Daoy (cell line): ENCODE measurements at places on chromosomes 11 and 22.
A peak's percentile ranks its signal among the peaks of the same experiment; 100 is the strongest.

GRCh38 chr11:73812234-73812633, 24.6 kb downstream of the MRPL48 start:
- DNase-seq = no peak

DNA sequence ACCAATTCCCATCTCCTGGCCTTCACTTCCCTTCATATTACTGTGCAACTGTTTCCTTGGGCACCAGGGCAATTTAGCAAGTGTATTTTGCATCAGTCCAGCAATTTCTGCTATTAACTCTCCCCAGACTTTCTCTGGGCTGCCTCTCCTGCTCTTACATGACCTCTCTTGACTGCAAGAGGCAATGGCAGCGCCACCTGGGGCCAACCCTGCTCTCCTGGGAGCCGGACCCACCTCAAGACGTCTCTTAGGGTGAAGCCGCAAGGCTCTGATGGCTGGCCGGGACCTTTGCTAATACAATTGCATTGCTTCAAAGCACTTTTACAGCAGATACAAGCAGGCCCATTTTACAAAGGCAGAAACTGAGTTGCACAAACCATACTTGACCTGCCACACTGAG, 360.2 kb downstream of the CADM1 start:
- DNase-seq = no peak

DNA sequence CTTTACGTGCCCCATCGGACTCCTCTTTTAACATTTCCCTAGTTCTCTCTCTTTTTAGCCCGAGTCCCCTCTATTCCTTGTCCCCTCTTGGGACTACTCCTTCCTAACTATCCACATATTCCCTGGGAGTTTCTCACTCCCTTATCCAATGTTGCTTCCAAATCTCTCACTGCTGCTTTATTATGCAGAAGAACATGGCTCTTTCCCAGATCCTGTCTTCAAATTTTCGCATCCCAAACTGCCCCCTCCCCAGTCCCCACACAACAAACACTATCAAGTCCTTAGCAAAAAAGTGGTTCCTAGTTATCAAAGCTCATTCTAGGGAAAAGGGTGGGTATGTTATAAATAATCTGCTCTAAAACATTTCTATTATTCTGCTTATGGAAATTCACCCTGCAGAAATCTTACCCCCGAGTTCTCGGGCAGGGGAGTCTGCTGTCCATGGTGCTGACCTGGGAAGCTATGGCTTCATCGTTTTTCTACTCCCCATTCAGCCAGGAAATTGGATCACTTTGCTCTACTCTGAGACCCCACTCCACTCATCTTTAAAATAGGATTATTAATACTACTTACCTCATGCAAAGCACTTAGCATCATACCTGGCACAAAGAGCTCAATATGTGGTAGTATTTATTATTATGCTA, 393.5 kb downstream of the BUD13 start:
- DNase-seq = peak; percentile 36

DNA sequence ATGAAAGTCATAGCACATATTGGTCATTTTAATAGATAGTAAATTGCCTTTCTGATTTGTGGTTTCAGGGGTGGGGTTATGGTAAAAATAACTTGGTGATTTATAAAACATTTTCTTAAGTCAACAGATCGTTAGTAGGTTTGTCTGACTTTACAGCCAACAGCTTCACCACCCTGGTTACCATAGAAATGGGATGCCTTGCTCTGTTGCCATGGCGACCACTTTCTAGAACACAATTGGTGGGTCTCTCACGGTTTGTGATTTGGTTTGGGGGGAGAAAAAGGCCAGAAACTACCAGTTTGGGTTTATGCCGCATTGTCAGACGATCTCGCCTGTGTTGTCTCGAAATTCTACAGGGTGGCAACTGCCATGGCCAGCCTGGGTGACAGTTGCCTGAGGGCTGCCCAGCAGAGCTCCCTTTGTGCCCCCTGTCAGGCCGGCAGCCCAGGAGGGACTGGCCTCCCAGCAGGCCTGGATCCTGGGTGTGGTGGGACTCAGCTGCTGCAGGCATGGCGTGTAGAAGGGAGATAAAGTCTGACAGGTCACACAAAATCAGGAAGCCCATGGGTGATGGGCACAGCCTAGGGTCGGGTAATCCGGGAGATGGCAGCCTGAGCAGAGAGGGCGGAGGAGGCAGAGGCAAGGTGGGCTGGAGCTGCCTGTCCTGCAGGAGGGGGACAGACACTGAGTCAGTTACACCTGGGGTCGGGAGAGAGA, 30.9 kb downstream of the KCNC1 start:
- DNase-seq = no peak

GRCh38 chr22:26740253-26740652, 82.9 kb downstream of the MIAT start:
- DNase-seq = no peak

- peak; percentile 44 for DNase-seq
These were observed 40.2 kb downstream of the DIXDC1 start for GRCh38 chr11:111977146-111978027.

DNA sequence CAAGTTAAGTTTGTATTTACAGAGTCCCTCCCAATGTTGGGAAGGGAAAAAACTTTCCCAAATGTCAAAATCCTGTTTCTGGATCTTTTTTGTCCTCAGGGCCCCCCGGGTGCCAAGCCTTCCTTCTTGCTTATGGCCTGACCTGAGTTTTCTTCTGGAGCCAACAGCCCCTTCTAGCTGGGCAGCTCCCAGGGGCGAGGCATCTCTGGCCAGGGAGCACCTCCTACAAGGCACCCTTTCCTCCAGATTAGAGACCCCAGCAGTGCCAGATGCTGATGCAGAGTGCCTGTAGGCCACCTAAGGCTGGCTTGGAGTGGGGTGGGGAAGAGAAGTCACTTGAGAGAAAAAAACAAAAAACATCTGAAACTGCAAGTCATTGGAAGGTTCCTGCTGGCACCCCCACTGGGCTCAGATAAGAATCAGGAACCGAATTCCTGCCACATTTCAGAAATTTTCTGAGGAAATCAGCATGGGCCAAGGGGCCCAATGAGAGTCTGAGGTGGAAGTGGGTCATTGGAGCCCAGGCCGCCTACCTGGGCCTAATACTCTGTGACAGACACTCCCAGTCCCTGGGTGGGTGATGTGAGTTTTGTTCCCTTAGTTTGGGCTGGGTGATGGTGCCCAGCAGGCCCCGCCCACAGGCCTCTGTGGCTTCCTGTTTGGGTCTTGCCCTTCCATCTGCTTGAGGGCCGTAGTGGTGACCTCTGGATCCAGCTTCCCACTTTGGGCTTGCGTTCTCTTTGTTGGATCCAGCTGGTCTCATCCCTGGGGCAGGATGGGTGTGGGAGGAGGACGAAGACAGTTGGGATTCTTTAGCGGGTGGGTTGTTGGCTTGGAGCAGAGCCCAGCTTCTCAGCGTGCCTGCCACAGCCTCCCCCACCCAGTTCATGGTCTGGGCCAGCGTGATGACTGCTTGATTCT, 40.6 kb downstream of the PARVA start:
- no peak for DNase-seq

DNA sequence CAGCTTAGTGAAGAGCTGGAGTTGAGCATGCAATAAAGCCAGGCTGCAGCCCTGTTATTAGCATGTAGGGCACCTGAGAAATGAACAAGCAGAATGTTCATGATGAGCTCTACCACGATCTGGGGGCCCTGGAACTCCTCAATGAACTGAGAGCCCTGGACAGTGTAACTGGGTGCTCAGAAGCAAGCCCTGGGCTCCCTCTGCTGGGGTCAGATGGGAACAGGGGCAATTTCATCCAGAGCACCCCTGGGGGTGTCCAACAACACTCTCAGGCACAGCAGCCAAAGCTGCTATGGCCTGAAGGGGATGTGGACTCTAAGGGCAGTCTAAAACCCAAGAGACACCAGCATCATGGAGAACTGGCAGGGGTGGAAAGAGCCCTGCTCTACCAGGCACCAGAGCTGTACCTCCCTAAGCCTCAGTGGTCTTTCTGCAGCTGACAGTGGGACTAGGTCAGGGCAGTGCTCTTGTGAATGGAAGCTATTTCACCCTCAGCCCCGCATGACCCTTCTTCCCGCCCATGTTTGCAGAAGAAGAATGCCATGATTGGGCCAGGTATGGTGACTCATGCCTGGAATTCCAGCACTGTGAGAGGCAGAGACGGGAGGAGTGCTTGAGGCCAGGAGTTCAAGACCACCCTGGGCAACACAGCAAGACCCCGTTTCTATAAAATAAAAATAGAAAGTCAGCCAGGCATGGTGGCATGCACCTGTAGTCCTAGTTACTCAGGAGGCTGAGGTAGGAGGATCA, 28.9 kb downstream of the THOC5 start:
- peak; percentile 11 for DNase-seq

GRCh38 chr22:31613904-31614296, 48.1 kb downstream of the PISD start:
- DNase-seq = no peak
